Islet precursor cell (in vitro differentiated cells): ENCODE measurements at places on chromosomes 6 and 20.

- no peak for DNase-seq
These were observed 105.6 kb downstream of the PSMB1 start for GRCh38 chr6:170447561-170447930.

- DNase-seq: no peak
These were observed 381.1 kb downstream of the TFAP2B start for GRCh38 chr6:51199733-51200260.

DNA sequence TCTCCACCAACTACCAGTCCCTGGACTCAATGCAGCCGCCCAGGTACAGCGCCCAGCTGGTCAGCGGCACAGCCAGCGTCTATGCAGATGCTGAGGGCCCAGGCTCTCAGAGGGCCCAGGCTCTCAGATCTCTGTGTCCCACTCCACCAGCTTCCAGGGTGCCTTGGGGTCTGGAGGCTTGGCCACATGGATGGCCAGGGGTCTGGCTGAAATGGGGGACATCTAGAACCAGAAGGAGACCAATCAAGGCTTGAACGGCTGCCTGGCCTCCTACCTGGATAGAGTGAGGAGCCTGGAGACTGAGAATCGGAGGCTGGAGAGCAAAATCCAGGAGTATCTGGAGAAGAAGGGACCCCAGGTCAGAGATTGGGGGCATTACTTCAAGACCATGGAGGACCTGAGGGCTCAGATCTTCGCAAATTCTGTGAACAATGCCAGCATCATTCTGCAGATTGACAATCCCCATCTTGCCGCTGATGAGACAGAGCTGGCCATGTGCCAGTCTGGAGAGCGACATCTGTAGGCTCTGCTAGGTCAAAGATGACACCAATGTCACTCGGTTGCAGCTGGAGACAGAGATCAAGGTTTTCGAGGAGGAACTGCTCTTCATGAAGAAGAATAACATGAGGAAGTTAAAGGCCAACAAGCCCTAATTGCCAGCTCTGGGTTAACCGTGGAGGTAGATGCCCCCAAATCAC is 44.1 kb upstream of the GRM4 start:
- peak; percentile 37 for DNase-seq

GRCh38 chr6:49570474-49571079 is 20.1 kb downstream of the C6orf141 start:
- no peak for DNase-seq

- DNase-seq: no peak
These were observed 127.8 kb upstream of the FOXA2 start for GRCh38 chr20:22711971-22712755.

GRCh38 chr6:13581700-13582229 is 7.4 kb downstream of the SIRT5 start:
- DNase-seq: no peak

DNA sequence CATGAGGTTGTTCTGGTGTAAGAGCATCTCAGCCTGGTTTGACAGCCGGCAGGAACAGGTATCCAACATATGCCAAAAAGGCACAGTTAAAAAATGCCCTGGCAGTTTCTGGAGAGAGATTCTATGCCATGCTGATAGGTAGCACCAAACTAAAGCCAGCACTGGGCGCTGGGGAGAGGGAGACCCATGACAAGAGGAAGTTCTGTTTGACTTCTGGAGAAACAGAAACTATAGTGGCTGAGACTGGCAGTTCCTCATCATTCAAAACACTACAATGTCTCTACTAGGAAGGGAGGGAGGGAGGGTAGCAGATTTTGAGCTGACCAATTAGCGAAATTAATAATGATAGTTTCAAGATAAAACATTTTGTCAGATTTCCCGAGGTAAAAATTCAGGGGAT is 174.1 kb downstream of the ADAT2 start:
- DNase-seq: no peak

DNA sequence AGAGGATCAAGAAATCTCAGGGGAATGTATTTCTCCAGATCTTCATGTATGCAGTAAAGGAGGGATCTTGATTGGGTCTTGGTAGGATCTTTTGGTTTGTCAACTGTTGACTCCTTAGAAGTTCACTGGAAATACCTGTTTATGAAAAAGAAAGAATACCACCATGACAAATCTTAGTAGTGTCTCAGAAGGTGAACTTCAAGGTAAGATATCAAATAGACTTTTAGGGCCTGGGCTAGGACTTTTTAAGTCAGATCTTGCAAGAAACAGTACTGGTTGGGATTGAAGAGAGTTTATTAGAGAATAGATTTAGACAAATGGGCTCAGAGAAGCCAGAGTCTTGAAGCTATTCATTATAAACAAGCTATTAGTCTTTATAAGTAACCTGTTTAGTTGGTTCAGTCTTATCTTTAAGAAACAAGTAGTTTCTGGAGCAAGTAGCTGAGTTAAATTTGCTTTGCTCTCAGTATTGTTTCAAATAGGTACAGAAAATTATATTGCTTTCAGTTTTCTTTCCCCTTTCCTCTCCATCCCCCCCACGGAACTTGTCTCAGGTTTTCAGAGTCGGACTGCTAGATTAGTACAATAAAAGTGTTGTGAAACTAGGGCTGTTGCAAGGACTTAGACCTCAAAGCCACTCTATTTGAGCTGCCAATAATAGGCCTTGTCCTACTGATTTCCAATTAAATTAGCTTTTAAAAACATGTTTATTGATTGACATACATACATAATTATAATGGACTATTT is 529.1 kb upstream of the CITED2 start:
- no peak for DNase-seq

- no peak for DNase-seq
These were observed 86.4 kb upstream of the CLDN20 start for GRCh38 chr6:155177363-155177961.

GRCh38 chr6:4069199-4069598 is 9.7 kb downstream of the FAM217A start:
- no peak for DNase-seq

GRCh38 chr20:18718129-18718528 is 95.5 kb upstream of the SCP2D1 start:
- no peak for DNase-seq

DNA sequence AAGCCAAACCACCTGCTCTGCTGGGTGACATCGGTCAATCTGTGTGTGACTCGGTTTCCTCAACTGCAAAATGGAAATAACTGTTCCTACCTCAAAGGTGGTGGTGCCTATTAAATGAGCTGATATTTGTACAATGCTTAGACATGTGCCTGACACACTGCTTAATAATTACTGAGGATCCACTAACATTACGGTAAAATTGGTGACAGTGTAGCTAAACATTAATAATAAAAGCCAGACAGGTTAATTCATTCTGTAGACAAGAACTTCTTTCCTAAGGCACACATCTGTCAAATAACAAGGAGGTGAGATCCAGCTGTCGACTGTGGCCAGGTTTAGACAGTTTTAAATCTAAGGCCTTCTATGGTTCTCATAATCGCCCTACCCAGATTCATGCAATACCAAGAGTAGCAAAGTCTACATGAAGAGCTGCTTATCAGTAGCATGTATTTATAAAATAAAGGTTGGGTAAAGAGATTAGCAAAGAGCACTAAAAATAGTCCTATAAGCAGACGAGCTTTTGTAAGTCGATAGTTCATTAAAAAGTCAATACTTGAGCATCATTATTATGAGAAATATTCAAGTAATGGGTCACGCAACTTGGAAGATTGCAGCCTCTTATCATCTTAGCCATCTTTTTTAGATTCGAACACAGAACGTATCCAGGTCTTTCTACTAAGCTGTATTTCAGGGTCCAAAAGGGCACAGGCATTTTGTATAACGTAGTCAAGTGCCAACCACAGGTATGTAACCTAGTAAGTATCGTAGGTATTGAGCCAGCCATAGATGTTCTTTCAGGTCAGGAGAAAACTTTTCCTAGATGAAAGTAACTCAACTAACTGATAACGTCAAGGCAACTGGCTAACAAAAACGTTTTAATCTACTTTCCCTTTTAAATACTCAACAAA is 3.2 kb downstream of the CNKSR3 start:
- DNase-seq: no peak

DNA sequence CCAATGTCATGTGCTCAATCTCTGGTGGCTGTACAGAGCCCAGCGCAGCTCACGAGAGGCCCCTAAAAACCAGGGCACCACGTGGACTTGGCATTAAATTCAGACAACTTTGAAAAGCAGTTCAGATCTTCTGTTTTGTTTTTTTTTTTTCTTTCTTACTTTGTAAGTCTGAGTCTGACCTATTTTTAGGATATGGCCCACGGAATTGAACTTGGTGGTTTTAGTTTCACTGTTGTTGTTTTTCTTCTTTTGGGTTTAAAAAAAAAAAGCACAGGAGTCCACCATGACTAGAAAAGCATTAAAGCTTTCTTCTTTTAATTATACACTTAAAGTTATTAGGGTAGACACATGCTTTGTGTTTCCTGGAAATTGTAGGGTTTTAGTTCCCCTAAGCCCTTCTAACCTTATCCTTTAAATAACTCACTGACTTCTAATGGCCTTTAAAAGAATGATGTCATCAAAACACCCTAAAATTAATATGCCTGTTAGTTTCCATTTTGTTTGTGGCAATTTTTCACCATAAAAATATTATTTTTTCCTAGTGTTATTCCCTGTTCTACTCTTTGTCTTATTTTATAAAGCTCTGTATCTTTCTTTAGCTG is 48.5 kb upstream of the CCN2 start:
- DNase-seq: no peak

- no peak for DNase-seq
These were observed 641.0 kb upstream of the GJE1 start for GRCh38 chr6:141491684-141492083.

GRCh38 chr6:166724576-166724975 is 97.5 kb upstream of the RPS6KA2 start:
- no peak for DNase-seq

- DNase-seq: no peak
These were observed 61.7 kb downstream of the TRIM27 start for GRCh38 chr6:28862077-28862476.

- DNase-seq: peak; percentile 67
These were observed 6.7 kb downstream of the DEF6 start for GRCh38 chr6:35304299-35304698.

GRCh38 chr6:70142034-70142433 is 160.8 kb downstream of the COL9A1 start:
- DNase-seq: no peak

GRCh38 chr6:33860006-33860405 is 56.2 kb upstream of the MLN start:
- DNase-seq: no peak

GRCh38 chr6:33392595-33392948 is 949 bp downstream of the KIFC1 start:
- no peak for DNase-seq

GRCh38 chr20:48658198-48658476 is 169.7 kb downstream of the PREX1 start:
- no peak for DNase-seq

DNA sequence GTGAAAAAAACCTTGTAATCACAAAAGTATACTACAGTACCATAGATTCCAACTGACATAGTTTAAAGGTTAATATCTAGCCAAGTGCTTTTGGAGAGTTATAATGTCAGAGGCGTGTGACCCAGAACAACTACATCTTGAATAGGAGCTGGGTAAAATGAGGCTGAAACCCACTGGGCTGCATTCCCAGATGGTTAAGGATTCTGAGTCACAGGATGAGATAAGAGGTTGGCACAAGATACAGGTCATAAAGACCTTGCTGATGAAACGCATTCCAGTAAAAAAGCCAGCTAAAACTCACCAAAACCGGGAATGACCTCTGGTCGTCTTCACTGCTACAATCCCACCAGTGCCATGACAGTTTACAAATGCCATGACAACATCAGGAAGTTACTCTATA is 22.4 kb upstream of the KIAA0408 start:
- DNase-seq: peak; percentile 67

GRCh38 chr6:83198486-83199172 is 5.5 kb downstream of the RWDD2A start:
- no peak for DNase-seq
